Renal pelvis (tissue), 12 donors: ENCODE measurements at places on chromosomes 1 and 21.

- DNase-seq = no peak
Observed at GRCh38 chr1:197928849-197929336, 11.7 kb downstream of the LHX9 start.

GRCh38 chr1:109929588-109930251 is 19.1 kb downstream of the CSF1 start:
- DNase-seq = no peak

- DNase-seq = no peak
Observed at GRCh38 chr1:18989176-18989799, 32.8 kb upstream of the IFFO2 start.

DNA sequence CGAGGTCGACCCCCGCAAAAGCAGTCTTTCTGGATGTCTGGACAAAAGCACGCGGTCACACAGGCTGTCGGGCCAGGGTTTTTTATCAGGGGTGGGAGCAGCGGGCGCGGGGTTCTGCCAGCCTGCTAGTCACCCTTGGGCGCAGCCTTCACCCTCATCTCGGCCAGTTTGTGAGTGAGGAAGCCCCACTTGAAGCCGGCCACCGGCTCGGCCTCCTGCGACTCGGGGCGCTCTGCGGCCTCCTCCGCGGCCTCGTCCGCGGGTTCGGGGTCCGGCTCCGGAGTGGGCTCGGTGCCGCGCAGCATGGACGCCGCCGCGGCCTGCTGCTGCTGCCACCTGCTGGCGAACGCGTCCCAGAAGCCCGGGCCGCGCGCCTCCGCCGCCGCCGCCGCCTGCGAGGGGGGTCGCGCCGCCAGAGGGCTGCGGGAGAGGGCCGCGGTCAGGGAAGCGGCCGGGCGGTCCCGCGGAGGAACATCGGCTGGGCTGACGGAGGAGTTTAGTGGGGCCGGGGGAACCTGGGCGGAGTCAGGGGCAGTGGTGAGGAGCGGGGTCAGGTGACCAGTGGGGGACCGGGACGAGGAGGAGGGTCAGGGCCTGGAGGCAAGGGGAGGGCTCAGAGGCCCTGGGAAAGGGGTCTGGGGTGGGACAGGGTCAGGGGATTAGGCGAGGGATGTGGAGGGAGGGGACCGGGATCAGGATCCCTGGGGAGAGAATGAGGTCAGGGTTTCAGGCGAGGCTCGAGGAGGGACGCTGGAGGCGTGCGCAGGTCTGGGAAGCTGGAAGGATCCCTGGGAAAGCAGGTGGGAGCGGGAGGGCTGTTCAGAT is 4.5 kb downstream of the C1orf232 start:
- no peak for DNase-seq

DNA sequence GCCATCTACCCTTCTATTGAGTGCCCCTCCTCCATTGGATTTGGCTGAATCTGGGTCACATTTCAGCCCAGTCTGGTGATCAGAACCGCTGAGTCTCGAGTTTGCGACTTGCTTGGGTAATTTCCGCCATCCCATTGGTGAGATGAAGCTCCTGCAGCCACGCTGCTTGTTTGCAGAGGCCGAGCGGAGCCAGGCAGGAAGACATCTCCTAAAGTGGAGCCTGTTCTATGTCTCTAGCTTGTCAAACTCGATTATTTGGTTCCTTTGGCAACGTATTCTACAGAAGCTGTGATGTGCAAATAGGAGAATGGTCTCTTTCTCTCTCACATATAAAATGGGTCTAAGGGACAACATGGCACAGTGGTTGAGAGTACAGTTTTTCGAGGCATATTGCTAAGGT is 206.8 kb upstream of the PLXNA2 start:
- no peak for DNase-seq

- no peak for DNase-seq
Observed at GRCh38 chr1:185284533-185285276, 32.3 kb downstream of the IVNS1ABP start.

GRCh38 chr1:108983114-108983513 is 19.8 kb upstream of the CLCC1 start:
- DNase-seq = no peak

DNA sequence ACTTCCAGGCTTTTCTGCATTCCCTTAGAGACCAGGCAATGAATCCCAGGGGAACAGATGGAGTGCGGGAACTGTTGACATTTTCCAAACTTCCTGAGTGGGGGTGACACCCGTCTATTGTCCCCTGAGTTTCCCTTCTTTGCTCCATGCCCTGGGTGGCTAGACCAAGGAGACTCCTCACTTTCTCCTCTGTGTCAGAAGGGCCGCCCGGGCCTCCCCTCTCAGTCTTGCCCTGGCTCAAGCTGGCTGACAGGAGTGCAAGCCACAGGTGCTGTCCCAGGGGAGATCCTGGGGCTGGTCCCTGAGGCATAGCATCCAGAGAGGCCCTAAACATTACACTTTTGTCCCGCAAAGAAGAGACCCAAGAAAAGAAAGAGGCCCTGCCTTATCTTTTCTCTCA is 62.8 kb downstream of the DDX20 start:
- no peak for DNase-seq

DNA sequence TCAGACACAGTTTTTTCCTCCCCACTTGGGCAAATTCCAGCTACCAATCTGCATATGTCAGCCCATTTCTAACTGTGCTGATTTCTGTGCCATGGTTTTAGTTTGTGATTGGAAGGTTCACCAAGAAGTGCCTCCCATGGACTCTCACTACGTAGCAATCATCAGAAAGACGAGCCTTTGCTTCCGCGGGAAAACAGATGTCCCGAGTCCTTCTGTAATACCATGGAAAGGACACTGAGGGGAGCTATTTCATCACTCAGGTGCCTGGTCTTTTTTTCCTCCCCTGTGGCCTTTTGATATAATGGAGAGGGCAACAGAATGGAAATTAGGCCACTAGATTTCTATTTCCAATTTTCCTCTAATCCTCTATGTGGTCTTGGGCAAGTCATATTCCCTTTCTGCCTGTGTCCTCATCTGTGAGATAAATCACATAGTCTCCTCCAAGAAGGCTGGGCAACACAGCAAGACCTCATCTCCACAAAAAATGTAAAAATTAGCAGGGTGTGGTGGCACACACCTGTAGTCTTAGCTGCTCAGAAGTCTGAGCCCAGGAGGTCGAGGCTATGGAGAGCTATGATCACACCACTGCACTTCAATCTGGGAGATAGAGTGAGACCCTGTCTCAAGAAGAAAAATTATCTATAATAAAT is 24.8 kb downstream of the LEMD1 start:
- DNase-seq = peak; percentile 46

DNA sequence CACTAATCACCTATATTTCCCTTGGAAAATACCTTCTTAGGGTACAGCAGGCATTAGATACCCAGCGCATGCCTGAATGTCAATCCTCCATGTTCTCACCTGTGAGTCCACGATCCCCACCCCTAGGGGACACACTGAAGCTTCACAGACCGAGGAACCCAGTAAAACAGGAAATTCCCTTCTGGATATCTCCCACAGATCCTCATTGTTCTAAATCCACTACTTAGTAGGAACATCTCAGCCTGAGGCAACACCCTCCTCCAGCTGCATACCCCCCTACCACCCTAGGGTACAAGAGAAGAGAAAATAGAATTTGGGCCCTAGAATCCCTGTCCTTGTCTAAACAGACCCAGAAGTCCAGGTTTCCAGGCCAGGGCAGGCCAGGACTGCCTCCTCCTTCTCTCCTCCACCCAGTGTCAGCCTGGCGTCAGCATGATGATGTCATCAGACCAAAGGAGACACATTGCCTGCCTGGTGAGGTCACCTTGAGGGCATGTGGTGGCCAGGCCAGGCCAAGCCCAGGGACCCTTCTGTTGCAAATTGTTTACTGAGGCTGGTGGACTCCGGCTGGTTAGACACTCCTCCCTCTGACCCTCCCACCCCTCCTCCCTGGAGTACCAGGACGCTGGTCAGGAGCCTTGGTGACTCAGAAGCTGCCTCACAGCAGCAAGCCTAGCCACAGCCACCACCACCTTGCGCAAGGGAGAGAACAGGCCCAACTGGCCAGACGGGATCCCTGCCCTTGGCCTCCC is 6.2 kb downstream of the NECTIN4 start:
- DNase-seq = no peak

DNA sequence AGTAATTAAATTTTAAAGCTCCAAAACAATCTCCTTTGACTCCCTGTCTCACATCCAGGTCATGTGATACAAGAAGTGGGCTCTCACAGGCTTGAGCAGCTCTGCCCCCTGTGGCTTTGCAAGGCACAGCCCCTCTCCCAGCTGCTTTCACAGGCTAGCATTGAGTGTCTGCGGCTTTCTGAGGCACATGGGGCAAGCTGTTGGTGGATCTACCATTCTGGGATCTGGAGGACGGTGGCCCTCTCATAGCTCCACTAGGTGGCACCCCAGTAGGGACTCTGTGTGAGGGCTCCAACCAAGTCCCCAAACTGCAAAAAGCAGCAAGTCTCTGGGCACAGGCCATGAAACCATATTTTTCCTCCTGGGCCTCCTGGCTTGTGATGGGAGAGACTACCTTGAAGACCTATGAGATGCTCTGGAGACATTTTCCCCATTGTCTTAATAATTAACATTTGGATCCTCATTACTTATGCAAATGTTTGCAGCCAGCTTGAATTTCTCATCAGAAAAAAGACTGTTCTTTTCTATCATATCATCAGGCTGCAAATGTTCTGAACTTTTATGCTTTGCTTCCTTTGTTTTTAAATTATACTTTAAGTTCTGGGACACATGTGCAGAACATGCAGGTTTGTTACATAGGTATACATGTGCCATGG is 554.1 kb upstream of the OLFM3 start:
- no peak for DNase-seq

DNA sequence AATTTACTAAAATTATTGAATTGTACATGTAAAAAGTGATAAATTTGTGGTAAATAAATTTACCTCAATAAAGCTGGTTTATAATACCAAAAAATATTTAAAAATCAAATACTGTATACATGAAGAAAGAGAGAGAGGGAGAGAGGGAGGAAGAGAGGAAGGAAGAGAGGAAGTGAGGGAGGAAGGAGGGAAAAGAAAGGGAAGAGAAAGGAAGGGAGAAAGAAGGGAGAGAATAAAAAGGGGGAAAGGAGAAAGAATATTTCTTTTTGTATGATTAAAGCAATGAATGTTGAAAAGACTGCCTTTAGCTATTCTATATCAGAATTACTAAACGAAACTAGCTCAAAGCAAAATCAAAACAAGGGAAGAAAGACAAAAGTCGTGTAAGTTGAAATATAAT is 150.0 kb downstream of the LRIG2 start:
- no peak for DNase-seq

- peak; percentile 67 for DNase-seq
Observed at GRCh38 chr1:91732291-91733107, 153.5 kb downstream of the TGFBR3 start.

- DNase-seq = no peak
Observed at GRCh38 chr1:170729225-170730002, 65.5 kb downstream of the PRRX1 start.

DNA sequence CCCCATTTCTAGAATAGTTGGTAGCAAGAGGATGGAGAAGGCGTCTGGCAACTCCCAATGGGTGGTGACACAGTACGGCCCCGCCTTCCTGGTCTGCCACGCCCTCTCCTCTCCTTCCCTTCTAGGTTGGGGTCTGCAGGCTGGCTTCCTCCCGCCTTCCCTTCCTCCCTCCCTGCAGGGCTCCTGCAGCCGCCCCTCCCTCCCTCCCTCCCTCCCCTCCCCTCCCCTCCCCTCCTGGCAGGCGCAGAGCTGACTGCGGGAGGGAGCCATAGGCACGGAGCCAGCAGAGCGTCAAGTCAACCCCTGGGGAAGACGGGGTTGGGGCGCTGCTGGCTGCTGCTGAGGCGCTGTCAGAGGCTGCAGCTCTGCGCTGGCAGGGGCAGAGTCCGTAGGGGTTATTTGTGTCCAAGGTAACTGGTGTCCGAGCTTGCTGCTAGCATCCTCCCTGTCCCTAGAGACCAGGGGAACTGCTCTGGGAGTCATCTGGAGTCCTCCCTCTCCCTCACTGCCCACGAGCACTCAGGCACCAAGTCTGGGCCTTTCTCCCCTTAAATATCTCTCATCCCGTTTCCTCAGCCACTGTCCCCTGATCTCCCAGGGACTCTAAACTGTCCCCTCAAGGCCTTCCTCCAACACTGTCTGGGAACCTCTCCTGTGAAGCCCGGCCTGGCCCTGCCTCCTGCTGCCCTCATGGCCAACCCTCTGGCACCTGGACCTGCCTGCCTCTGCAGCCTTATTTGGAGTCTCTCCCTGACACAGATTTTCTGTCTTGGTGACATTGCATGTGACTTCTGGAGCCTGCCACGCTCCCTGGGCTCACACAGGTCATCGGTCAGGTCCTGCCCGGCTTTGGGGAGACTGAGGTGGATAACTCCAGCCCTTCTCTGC is 57.4 kb upstream of the ACOT11 start:
- DNase-seq = no peak

GRCh38 chr1:12810691-12811408 is 19.7 kb downstream of the PRAMEF1 start:
- DNase-seq = no peak

DNA sequence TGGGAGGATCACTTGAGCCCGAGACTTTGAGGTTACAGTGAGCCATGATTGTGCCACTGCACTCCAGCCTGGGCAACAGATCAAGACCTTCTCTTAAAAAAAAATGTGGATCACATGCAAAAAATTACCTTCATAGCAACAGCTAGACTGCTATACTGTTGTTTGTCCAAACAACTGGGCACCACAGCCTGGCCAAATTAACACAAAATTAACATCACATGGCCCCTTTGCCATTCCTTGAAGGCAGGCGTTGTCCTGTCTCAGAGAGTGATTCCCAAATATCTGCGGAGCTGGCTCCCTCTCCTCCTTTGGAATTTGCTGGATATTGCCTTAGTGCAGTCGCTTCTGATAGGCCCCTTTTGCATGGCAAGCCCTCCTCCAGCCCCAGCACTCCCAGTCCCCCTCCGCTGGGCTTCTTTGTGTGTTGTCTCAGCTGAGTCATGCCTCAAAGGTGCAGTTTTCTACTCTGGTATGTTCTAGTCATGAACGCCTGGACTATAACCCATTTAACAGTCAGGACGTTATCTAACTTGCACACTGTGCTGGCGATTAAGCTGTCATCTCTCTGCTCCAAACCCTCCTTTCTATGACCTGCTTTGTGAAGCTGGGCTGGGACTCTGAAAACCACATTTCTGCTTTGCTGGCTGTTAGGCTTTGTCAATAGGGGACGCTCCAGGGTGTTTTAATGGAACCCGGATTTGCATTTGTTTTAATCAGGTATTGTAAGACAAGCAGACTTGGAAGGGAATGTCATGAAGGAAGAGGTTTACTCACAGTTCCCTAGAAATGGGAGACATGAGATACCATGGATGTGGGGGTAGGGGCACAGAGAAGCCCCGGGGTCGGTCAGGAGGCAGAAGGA is 20.1 kb upstream of the HPCAL4 start:
- no peak for DNase-seq

GRCh38 chr1:159009704-159010361 is at the start of gene IFI16:
Gene IFI16 (plus strand): TSS chr1:159009907. CDS start chr1:159014681, 4,774 bp downstream.
- peak; percentile 62 for DNase-seq

- no peak for DNase-seq
Observed at GRCh38 chr21:27740084-27740483, 773.2 kb upstream of the ADAMTS5 start.

DNA sequence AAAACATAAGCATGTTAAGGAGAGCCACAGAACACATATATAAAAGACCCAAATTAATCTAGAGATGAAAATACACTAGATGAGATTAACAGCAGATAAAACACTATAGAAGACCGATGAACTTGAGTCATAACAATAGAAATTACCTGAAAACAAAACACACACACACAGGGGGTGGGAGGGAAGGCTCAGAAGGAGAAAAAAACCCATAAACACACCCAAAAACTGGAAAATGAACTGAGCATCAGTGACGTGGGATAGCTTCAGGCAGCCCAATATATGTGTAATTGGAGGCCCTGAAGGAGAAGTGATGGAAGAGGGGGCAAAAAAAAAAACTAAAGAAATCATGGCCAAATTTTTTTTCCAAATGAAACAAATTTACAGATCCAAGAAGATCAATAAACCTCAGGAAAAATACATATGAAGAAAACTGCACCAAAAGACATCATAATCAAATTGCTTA is 11.4 kb downstream of the ALDH9A1 start:
- no peak for DNase-seq
